Endodermal cell (in vitro differentiated cells): ENCODE measurements at places on chromosomes 7 and 10. TPM values are rescaled to one million over a fixed set of nuclear protein-coding genes. Genes with fewer than 3 reads are reported as not detected.

MINDY4 gene
- 6.6 and 8.1 TPM in 2 replicates for total RNA-seq

SSBP1 gene
- 124 to 194 TPM (median 183 TPM) in 3 replicates for total RNA-seq

KEL gene
- total RNA-seq: 71.3 and 79.4 TPM in 2 replicates

OR2A1 gene
- total RNA-seq: not detected in 2 replicates

PTPN20 gene
- total RNA-seq: not detected in 3 replicates

CALCR gene
- total RNA-seq: 17.0 to 23.7 TPM (median 17.1 TPM) in 3 replicates

NKX2-3 gene
- total RNA-seq: 0.14 TPM in 1 of 2 replicates, not detected in the other

ATG9B gene
- 2.6 and 3.0 TPM in 2 replicates for total RNA-seq

TMEM273 gene
- not detected in 3 replicates for total RNA-seq

TEX36 gene
- not detected in 3 replicates for total RNA-seq

GRM3 gene
- 0.16 to 0.91 TPM (median 0.29 TPM) in 3 replicates for total RNA-seq

DNA sequence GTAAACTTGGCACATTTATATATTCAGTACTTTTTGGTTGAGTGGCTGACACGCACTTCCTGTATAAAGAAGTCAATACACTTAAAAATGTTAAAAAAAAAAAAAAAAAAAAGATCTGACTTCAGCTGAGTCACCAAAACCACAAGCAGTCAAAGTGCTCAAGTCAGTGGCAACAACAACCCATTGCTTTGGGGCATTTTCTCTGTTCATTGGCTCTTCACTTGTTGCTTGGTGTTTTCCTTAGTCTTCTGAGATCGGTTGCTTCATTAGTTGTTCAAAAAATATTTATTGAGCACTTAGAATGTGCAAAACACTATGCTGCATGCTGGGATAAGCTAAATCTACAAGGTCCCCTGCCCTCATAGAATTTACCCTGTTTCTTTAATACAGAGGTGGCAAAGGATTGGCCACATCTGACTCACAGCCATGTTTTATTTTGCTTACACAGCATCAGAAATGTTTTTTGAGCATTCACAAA lies 63.7 kb downstream of the ZNRF2 start:
- no peak overlapping the region for H3K27ac ChIP-seq
- no peaks in the 10 kb centered on the region for H3K27me3 ChIP-seq
- no peak overlapping the region for H3K4me3 ChIP-seq
- H3K36me3 ChIP-seq: no peaks in the 10 kb centered on the region

DNA sequence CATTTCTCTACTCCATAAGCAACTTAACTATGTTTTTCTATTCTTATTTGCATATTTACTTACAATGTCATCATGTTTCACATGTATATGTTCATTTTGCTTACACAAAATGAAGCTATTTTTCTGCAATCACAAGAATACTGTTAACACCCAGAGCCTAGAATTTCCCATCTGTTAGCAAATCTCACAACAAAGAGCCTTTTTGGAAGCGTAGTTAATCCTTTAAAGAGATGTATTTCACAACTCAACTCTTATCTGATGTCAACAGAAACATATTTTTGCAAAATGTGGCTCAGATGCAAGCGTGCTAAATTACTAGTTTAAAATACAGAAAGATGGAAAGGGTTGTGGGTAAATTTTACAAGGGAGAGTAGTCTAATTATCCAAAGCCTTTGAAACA lies 110.6 kb upstream of the COL1A2 start:
- no peak for DNase-seq
- no peaks in the 10 kb centered on the region for H3K4me1 ChIP-seq
- H3K36me3 ChIP-seq: no peaks in the 10 kb centered on the region
- H3K27ac ChIP-seq: no peak overlapping the region

GRCh38 chr10:90960355-90960814 lies 39.5 kb upstream of the ANKRD1 start:
- no peak overlapping the region for H3K4me3 ChIP-seq
- no peak for DNase-seq
- no peaks in the 10 kb centered on the region for H3K4me1 ChIP-seq
- H3K27me3 ChIP-seq: no peaks in the 10 kb centered on the region
- no peaks in the 10 kb centered on the region for H3K36me3 ChIP-seq

DNA sequence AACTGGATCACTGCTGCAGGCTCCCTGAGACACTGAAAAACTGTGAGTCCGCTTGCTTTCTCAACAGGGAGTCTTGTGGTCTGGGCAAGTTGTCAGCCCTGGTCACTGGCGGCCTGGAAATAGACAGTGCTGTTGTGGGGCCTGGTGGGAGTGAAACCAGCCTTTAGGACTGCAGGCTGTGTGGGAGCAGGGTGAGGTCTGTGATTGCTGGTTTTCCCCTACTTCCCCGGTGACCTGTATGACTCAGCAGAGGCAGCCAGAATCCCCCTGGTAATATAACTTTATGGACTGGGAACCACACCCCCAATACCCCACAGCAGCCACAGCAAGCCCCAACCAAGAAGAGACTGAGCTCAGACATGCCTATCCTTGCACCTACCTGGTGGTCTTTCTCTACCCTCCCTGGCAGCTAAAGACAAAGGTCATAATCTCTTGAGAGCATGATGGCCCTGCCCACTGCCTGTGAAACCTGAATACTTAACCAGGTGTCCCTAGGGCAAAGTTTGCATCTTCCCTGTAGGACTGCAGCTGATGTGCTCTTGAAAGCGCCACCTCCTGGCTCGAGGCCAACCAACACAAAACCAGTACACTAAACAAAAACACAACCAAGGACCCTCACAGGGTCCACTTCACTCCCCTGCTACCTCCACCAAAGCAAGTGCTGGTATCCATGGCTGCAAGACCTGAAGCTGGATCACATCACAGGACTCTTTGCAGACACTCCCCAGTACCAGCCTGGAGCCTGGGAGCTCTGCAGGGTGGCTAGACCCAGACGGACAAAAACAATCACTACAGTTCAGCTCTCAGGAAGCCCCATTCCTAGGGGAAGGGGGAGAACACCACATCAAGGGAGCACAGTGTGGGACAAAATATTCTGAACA lies 7.2 kb upstream of the ADAM22 start:
- peaks cover 4% of the 10 kb centered on the region for H3K27me3 ChIP-seq
- DNase-seq: peak; percentile 92
- no peaks in the 10 kb centered on the region for H3K36me3 ChIP-seq
- H3K27ac ChIP-seq: no peak overlapping the region

GRCh38 chr7:30634193-30634626 lies 39.5 kb downstream of the GARS1 start:
- no peak for DNase-seq
- H3K36me3 ChIP-seq: peaks cover 70% of the 10 kb centered on the region
- no peak overlapping the region for H3K27ac ChIP-seq
- no peaks in the 10 kb centered on the region for H3K4me1 ChIP-seq
- H3K27me3 ChIP-seq: no peaks in the 10 kb centered on the region

DNA sequence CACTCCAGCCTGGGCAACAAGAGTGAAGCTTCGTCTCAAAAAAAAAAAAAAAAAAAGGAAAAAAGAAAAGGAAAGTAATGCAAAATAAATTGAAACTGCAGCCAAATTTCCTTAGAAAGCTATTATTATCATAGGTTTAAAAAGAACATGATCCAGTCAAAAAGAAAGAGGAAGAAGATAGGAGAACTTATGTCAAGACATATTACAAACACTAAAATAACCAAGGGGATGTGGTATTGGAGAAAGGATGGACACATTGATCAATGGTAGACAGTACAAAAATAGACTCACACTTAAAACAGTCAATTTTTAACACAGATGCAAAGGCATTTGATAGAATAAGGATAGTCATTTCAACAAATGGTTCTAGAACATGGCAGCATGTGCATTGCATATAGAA lies 27.3 kb upstream of the PFKP start:
- no peaks in the 10 kb centered on the region for H3K27me3 ChIP-seq
- H3K4me3 ChIP-seq: no peak overlapping the region
- no peak overlapping the region for H3K27ac ChIP-seq
- no peak for DNase-seq

GRCh38 chr10:109899356-109900331 lies 23.7 kb downstream of the XPNPEP1 start:
- no peak overlapping the region for H3K27ac ChIP-seq
- H3K4me3 ChIP-seq: no peak overlapping the region
- DNase-seq: peak; percentile 6
- H3K4me1 ChIP-seq: no peaks in the 10 kb centered on the region
- H3K36me3 ChIP-seq: peaks cover 23% of the 10 kb centered on the region

- no peak for DNase-seq
- H3K4me3 ChIP-seq: no peak overlapping the region
- H3K27ac ChIP-seq: no peak overlapping the region
Measured at GRCh38 chr10:7151538-7151937, 259.3 kb downstream of the SFMBT2 start.

- DNase-seq: no peak
- H3K4me3 ChIP-seq: no peak overlapping the region
- H3K4me1 ChIP-seq: no peaks in the 10 kb centered on the region
- H3K27ac ChIP-seq: no peak overlapping the region
- no peaks in the 10 kb centered on the region for H3K27me3 ChIP-seq
Measured at GRCh38 chr7:127047521-127047920, 205.2 kb downstream of the GRM8 start.

GRCh38 chr7:41156268-41156667 lies 546.6 kb downstream of the INHBA start:
- no peaks in the 10 kb centered on the region for H3K27me3 ChIP-seq
- H3K4me1 ChIP-seq: no peaks in the 10 kb centered on the region
- no peak overlapping the region for H3K4me3 ChIP-seq
- H3K27ac ChIP-seq: no peak overlapping the region
- no peaks in the 10 kb centered on the region for H3K36me3 ChIP-seq

DNA sequence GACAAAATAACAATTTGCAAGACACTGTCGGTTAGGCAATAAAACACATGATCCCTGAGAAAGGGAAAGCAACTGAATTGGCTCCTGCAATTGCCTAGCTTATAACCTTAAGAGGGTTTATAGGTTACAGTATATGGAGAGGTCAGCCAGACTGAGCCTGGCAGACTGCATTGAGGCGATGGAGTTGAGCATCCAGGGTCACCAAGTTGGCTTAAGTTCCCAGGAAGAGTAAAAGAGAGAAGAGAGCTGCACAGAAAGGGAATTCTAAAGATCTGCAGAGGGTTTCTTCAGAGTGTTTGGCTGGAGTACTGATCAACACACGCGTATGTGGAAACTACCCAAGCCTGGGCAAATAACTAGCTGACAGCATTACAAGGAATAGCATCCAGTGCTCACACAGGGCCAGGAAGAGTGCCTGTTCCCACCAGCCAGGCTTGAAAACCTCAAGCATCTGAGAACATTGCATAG lies 11.2 kb downstream of the ANKMY2 start:
- peaks cover 31% of the 10 kb centered on the region for H3K36me3 ChIP-seq
- DNase-seq: no peak
- peaks cover 14% of the 10 kb centered on the region for H3K4me1 ChIP-seq
- no peak overlapping the region for H3K4me3 ChIP-seq

DNA sequence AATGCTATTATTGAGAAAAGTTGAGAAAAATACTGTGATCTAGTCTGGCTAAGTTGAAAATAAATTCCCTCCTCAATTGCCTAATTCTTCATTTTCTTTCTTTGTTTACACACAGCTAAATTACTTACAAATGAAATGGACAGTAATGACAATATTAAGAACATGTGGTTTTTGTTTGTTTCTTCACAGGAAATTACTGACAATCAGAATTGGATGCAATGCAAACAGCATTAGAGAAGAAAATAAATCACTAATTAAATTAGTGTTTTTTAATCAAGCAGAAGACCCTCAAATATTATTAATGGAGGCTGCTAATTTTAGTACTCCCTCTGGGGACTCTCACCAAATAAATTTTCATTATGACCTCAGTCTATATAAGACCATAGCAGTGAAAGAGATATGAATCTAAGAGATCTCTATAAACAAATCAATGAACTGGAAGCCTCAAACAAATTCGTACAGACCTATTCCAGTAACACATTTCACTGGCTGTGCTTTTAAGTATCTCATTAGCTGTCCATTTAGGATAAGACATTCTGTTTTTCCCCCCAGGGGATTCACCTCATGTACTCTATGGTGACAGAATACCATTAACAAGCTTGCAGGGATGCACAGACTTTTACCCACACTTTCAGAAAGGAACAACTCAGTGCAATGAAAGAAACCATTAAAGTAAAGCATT lies 202.0 kb upstream of the DGKB start:
- no peak overlapping the region for H3K4me3 ChIP-seq
- H3K27me3 ChIP-seq: no peaks in the 10 kb centered on the region
- no peak for DNase-seq
- H3K4me1 ChIP-seq: peaks cover 3% of the 10 kb centered on the region

DNA sequence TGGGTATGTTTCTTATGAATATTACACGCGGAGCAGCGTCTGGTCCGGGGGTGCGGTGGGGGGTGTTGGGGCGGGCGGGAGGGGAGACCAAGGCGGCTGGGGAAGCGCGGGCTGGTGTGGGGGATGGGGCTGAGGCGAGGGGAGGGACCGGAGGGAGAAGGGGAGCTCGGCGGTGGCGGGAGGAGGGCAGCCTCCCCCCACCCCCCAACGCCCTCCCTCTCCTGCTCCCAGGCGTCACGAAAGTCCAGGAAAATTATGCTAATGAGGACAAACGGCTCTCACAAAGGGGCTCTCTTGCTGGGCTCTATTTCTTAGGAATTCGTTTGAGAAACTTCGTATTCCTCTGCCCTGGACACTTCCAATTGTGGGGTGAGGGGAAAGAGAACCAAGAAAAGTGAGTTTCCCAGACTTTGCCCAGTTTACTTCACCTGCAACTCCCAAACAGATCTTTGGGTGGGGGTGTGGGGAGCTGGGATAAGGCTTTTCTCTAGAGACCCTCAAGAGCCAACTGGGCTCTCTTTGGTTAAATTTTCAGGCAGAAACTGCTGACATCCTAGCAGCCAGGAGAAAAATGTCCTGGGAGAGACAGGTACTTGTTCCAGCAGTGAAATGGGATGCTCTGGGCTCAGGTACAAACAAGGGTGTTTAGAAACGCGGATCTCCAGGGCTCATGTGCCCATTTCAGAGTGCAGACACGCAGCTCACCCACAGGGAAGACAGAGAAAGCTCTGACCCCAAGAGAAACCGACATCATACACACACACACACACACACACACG lies 11.7 kb upstream of the HOXA2 start:
- H3K4me1 ChIP-seq: no peaks in the 10 kb centered on the region
- no peak for DNase-seq
- no peaks in the 10 kb centered on the region for H3K36me3 ChIP-seq
- H3K27me3 ChIP-seq: peaks cover 97% of the 10 kb centered on the region
- H3K27ac ChIP-seq: peak overlapping the region; percentile 77

- no peaks in the 10 kb centered on the region for H3K27me3 ChIP-seq
- DNase-seq: no peak
- no peak overlapping the region for H3K27ac ChIP-seq
- no peaks in the 10 kb centered on the region for H3K36me3 ChIP-seq
Measured at GRCh38 chr10:116457488-116457887, 29.8 kb downstream of the PNLIPRP3 start.

DNA sequence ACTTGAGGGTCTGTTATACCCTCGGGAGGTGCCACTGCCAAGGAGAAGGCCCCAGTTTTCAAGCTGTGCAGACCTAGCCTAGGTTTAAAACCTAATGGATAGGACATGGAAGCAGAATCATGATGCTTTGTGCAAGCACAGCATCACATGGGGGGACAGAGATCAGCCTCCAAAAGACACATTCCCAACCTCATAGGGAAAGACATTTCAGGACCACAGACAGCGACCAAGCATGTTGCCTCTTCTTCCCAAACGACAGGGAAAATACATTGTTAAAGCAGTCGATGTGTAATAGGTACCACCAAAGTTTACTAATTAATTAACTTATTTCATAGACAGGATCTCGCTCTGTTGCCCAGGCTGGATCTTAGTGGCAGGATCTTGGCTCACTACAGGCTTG lies 573.9 kb downstream of the TCERG1L start:
- no peak overlapping the region for H3K27ac ChIP-seq
- H3K36me3 ChIP-seq: no peaks in the 10 kb centered on the region
- peaks cover 20% of the 10 kb centered on the region for H3K27me3 ChIP-seq
- H3K4me3 ChIP-seq: no peak overlapping the region
- H3K4me1 ChIP-seq: no peaks in the 10 kb centered on the region
- DNase-seq: peak; percentile 85
